SHP77 (cell line): ENCODE measurements at places on chromosomes 12 and 14.

- peak; percentile 22 for DNase-seq
These were observed 32.0 kb downstream of the CDK17 start for GRCh38 chr12:96368233-96368632.

DNA sequence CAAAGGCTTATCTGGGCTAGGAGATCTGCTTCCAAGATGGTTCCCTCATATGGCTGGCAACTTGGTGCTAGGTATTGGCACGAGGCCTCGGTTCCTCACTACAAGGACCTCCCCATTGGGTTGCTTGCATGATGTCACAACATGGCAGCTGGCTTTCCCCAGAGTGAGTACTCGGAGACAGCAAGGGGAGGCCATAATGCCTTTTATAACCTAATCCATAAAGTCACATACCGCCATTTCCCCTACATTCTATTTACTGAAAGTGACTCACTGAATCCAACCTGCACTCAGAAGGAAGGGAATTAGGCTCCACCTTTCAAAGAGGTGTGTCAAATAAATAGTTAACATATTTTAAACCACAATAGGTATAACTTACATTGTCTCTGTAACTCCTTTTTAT, 130.9 kb downstream of the SAMD4A start:
- no peak for DNase-seq

DNA sequence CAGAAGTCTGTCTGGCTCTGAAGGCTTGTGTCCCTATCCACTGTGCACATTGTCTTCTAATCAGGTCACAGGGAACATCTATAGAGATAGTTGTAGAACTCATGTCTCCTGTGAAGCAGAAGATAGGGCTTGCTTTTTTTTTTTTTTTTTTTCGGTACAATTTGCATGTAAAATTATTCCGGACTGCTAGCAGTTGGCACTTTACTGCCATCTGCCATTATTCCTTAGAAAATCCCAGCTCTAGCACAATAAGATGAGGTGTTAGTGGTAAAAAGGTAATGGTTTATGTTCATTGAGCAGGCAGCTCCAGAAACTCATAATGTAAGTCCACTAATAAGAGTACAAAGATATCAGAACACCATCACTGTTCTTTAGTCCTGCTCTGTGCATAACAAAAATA, 8.7 kb downstream of the MYRFL start:
- no peak for DNase-seq

DNA sequence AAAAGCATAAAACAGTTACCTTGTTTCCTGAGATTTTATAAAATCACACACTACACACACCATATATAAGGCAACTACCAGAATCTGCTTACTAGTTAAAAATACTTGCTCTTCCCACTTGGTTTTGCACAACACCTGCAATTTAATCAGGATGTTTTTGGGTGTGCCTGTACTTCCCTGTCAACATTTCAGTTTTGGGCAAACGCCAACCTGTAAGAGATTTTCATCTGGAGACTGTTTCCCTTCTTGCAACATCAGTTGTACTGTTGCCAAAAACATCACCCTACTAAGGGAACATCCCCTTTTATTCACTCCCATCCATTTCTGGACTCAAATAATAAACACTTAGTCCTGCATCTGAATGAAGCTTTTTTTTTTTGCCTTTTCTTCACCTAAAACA, 172.3 kb downstream of the DUSP6 start:
- peak; percentile 38 for DNase-seq

- no peak for DNase-seq
These were observed 1.7 kb downstream of the ANKRD52 start for GRCh38 chr12:56256326-56256960.
